ENCODE measurements at places on chromosomes 2 and 18. TPM values are rescaled to one million over a fixed set of nuclear protein-coding genes. Genes with fewer than 3 reads are reported as not detected.

Gene SH3YL1
- 7.8 TPM for total RNA-seq

Gene TNS1
- total RNA-seq, result 393 TPM

Gene DAW1
- total RNA-seq, result 0.43 TPM

Gene YES1
- 20.3 TPM for total RNA-seq

Gene PTRHD1
- total RNA-seq, result 17.7 TPM

Gene RAB17
- total RNA-seq, result 1.0 TPM

Gene C1QL2
- not detected for total RNA-seq

Gene DSG2
- total RNA-seq, result 64.4 TPM

Gene DSC2
- total RNA-seq, result 19.3 TPM

Gene RALBP1
- 62.5 TPM for total RNA-seq

Gene PLEKHH2
- 4.8 TPM for total RNA-seq

Gene SCRN3
- 11.4 TPM for total RNA-seq

Gene HOXD12
- not detected for total RNA-seq

Gene MYL12B
- 231 TPM for total RNA-seq

Gene CTAGE1
- total RNA-seq, result not detected

Gene CNTNAP5
- total RNA-seq, result not detected

Gene LCT
- total RNA-seq, result not detected

Gene FEV
- total RNA-seq, result not detected

Gene FBXO15
- not detected for total RNA-seq

Gene EVX2
- total RNA-seq, result not detected

Gene DLGAP1
- 1.1 TPM for total RNA-seq

Gene DSC3
- 5.1 TPM for total RNA-seq

Gene ITGA6
- 54.3 TPM for total RNA-seq

Gene SOCS6
- total RNA-seq, result 16.2 TPM

Gene CHRNG
- not detected for total RNA-seq

Gene RGPD3
- total RNA-seq, result 0.43 TPM

Gene IL36A
- total RNA-seq, result not detected

Gene LONRF2
- 18.9 TPM for total RNA-seq

Gene DSG1
- total RNA-seq, result 4.7 TPM

Gene TOGARAM2
- 2.0 TPM for total RNA-seq

Gene SP110
- 7.5 TPM for total RNA-seq

Gene ALPI
- not detected for total RNA-seq

Gene STARD6
- not detected for total RNA-seq

Gene LTBP1
- 291 TPM for total RNA-seq

Gene LYPD6
- 0.63 TPM for total RNA-seq

Gene STON1
- 6.4 TPM for total RNA-seq

Gene MBD1
- total RNA-seq, result 77.1 TPM

Gene AFF3
- 16.2 TPM for total RNA-seq

Gene COL5A2
- total RNA-seq, result 15.8 TPM

Gene TRABD2A
- 1.2 TPM for total RNA-seq

Gene LOXL3
- 3.2 TPM for total RNA-seq

Gene SERPINB5
- total RNA-seq, result not detected

Gene KHK
- 1.7 TPM for total RNA-seq

Gene REG3A
- not detected for total RNA-seq

Gene CAPN13
- not detected for total RNA-seq

Gene IL36RN
- total RNA-seq, result not detected

Gene RFTN2
- total RNA-seq, result 11.6 TPM

Gene DDX1
- total RNA-seq, result 75.9 TPM

Gene MAP3K19
- total RNA-seq, result not detected

Gene METAP1D
- total RNA-seq, result 2.3 TPM

Gene ADAM23
- total RNA-seq, result 7.6 TPM

Gene PSTPIP2
- 3.9 TPM for total RNA-seq

Gene AKAIN1
- total RNA-seq, result not detected

Gene ADD2
- 1.4 TPM for total RNA-seq

Gene SCN3A
- total RNA-seq, result 2.6 TPM

Gene SCN7A
- total RNA-seq, result 30.6 TPM

Gene SPAST
- total RNA-seq, result 9.0 TPM

Gene ADRA2B
- 1.4 TPM for total RNA-seq
